ENCODE measurements at places on chromosomes 2 and 18.
A peak's percentile ranks its signal among the peaks of the same experiment; 100 is the strongest.

DNA sequence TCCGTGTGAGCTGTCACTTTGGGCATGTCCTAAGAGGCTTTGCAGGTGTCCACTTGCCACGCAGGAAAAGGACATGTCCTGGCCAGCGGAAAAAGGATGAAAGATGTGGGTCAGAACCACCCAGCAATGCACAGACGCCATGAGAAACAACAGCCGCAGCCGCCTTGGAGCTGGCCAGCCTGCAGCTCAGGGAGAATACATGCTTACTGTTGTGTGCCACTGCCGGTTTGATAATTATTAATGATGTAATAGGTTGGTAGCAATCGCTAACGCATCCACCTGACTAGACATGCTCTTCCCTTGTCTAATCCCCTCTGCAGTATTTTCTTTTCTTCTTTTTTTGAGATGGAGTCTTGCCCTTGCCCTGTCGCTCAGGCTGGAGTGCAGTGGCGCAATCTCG, 221.7 kb downstream of the HAUS1 start:
- DNase-seq, result no peak

GRCh38 chr2:73972846-73973245, 11.9 kb upstream of the TET3 start:
- no peak for DNase-seq

- DNase-seq, result no peak
Measured at GRCh38 chr2:144572977-144573376, 53.1 kb upstream of the ZEB2 start.

GRCh38 chr2:121197369-121198091, 87.5 kb downstream of the TFCP2L1 start:
- DNase-seq, result peak; percentile 68

DNA sequence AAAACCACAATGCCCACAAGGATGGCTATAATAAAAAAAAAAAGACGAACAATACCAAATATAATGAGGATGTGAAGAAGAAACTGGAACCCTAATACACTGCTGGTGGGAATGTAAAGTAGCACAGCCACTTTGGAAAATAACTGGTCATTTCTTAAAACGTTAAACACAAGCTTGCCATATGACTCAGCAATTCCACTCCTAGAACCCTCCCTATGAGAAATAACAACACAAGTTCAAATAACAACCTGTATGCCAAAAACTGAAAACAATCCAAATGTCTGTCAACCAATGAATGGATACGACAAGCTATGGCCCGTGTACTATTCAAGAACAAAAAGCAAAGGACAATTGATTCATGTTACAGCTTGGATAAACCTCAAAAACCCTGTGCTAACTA, 7.0 kb upstream of the ALPK2 start:
- peak; percentile 49 for DNase-seq

DNA sequence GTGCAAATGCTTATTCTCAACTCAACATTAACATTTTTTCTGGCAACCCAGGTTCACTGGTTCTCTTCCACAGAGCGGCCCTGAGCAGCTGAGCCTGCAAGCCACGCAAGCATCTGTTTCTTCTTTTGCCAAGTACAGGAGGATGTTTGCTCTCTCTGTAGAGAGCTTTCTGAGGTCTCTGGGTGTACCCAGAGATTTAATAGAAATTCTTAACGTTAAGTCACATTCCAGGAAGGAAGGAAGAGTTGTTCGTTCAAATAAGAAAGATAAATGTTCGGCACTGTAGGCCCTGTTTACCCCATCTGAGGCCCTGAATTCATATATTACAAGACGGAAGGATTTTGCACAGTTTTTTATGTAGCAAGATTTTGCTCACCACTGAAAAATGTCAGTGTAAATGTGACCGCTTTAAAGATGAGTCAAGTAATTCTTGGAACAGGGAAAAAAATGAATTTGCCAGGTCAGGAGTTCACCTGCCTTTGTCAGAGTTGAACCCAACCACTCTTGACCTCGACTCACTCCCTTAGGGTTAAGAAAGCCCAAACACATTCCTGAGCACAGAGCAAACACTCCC, 30.1 kb downstream of the KCTD18 start:
- no peak for DNase-seq

- no peak for DNase-seq
Measured at GRCh38 chr2:134153294-134153880, 100.5 kb upstream of the MGAT5 start.

DNA sequence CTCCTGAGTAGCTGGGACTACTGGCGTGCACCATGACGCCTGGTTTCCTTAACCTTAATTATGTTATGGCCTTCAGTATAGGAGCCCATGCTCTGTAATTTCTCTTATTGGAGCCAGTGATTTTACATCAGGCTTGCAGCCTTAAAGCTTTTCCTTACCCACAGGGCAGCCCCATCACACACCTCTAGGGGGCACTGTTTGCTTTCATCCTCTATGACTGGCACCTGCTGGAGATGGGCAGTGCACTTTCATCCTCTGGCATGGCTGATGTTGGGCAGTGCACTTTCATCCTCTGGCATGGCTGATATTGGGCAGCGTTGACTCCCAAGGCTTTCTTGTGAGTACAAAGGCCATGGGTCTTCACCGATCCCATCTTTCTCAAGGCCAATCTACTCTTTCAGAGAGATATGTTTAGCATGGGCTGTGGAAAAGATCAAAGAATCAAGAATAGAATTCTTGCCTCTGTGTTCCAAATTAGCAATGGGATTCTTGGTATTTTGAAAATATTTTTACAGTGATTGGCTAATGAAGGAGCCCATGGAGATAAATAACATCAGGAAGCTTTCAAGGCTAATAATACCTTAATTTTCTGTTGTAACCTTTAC, 80.7 kb upstream of the MEX3C start:
- no peak for DNase-seq

GRCh38 chr2:71711133-71711855, 257.9 kb downstream of the DYSF start:
- DNase-seq, result peak; percentile 18

DNA sequence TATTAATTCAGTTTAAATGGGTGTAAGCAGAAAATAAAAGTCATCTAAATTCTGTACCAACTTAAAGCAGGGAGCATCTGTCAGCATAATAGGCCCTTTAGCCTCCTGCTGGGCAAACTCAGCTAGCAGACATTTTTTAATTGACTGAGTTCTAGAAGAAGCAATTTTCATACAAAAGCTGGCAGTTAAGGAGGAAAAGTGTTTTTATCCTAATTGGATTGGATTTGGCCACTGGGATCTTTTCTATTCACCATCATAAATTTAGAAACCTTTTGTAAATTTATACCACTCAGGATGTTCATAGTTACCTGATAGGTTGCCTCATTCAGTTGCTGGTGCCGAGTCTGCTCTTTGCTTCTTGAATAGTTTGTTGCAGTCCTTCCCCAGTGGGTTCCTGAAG, 262.7 kb upstream of the FSIP2 start:
- no peak for DNase-seq

GRCh38 chr2:45477546-45477945, 133.5 kb downstream of the SRBD1 start:
- no peak for DNase-seq

- DNase-seq, result peak; percentile 89
Measured at GRCh38 chr2:218710687-218711549, at the start of gene TTLL4. Gene TTLL4 (plus strand): TSS chr2:218710835. CDS start chr2:218737677, 26,842 bp downstream.

- no peak for DNase-seq
Measured at GRCh38 chr2:227739351-227739750, 6.3 kb upstream of the SCYGR8 start.

DNA sequence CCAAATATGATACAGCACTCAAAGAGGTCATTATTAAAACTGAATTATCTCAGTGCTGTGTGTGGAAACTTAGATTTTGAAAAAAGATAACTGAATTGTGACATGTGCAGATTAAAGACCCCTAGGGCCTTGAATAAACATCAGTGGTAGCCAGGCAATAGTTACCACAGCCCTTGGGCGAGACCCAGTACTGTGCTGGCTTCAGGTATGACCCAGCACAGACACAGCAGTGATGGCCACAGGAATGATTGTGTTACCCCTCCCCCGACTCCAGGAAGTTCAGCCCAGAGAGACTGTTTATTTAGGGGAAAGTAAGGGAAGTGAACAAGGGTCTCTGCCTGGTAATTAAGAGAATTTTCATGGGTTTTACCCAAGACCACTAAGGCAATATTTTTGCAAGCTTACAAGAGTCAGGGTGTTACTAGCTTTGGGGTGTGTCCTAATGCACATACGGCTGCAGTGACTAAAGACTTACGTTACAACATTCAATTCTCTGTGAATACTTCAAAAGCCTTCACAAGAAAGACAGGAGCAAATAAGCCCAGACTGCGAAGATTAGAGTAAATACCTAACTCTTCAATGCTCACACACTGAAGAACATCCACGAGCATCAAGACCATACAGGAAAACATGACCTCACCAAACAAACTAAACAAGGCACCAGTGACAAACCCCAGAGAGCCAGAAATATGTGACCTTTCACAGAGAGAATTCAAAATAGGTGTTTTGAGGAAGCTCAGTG, 28.2 kb upstream of the ITGAV start:
- no peak for DNase-seq

GRCh38 chr2:239674101-239674980, 273.5 kb upstream of the HDAC4 start:
- DNase-seq, result peak; percentile 30

GRCh38 chr18:67954594-67954993, 438.1 kb upstream of the DSEL start:
- no peak for DNase-seq

DNA sequence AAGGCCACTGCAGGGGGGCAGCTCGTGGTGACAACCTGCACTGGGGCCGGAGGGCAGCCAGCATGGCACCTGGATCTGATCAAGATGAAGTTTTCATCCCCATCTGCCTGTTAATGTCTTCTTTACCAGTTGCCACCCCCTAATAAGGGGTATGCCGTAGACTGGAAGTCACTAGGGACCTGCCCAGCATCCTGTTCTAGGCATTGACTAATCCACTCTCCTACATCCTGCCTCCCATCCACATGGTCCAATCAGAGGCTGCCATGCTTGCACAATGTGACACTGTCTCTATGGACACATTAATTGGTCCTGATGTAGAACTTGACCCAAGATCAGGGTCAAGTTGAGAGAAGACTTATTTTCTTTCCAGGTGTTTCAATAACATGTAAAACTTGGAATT, 95.1 kb upstream of the LCLAT1 start:
- no peak for DNase-seq

- no peak for DNase-seq
Measured at GRCh38 chr2:167826906-167827305, 420.5 kb downstream of the STK39 start.

- peak; percentile 11 for DNase-seq
Measured at GRCh38 chr18:23779696-23780303, 90.5 kb downstream of the LAMA3 start.

DNA sequence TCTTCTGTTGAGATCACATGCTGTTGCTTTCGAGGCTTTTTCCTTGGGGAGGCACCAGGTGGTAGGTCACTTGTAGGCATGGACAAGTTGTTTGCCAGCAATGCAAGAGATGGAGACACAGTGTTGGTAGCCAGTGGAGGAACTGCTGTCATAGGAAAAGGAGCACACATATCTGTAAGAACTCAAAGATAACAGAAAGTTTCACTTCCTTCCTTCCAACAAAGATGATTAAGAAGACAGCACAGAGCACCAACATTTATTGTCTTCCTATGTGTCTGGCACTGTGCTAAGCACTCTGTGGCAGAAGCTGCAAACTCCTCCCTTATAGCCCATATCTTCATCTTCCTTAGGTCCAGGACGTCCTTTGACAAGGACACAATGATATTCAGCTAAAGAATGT, 64.5 kb upstream of the AMMECR1L start:
- peak; percentile 3 for DNase-seq

- no peak for DNase-seq
Measured at GRCh38 chr2:95044601-95045000, 19.1 kb downstream of the MAL start.

- peak; percentile 36 for DNase-seq
Measured at GRCh38 chr2:129909651-129910418, 69.6 kb upstream of the RAB6C start.

DNA sequence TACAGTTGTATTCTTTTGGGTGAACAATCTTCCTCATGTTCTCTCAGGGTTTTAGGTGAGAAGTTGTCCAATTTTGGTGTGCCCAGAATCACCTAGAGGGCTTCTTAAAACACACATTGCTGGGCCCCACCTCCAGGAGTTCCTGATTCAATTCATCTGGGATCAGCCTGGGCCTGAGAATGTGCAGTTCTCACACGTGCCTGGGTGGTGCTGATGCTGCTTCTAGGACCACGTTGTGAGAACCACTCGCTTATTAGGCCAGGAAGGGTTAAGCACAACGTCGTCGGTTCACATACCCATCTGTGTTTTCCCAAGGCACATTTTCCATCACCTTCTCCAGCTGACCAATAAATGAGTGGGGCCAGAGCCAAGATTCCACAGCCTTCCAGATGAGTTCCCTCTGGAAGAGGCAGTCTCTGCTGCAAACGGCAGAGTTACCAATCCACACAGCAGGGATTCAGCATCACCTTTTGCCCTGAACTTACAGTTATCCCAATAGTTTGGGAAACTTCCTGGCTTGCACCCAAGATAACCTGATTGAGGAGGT, 277.7 kb upstream of the HNRNPA3 start:
- no peak for DNase-seq

DNA sequence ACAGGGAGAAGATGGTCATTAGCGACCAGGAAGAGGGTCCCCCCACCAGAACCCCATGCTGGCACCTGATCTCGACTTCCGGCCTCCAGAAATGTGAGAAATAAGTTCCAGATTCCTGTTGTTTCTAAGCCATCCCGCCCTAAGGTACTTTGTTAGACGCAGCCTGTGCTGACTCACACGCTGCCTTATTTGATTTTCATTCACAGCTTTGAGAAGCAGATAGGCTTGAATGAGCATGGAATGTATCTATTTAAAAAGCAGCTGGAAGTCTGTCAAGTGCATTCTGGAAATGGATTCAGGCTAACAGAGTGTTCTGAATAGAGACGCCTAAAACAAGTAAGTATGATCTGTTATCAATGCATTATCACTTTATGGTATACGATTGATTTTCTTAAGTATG, 8.3 kb upstream of the IL1R2 start:
- DNase-seq, result peak; percentile 13

GRCh38 chr18:67896451-67896850, 379.9 kb upstream of the DSEL start:
- DNase-seq, result no peak

GRCh38 chr2:109422071-109422757, 191.6 kb downstream of the SEPTIN10 start:
- no peak for DNase-seq

DNA sequence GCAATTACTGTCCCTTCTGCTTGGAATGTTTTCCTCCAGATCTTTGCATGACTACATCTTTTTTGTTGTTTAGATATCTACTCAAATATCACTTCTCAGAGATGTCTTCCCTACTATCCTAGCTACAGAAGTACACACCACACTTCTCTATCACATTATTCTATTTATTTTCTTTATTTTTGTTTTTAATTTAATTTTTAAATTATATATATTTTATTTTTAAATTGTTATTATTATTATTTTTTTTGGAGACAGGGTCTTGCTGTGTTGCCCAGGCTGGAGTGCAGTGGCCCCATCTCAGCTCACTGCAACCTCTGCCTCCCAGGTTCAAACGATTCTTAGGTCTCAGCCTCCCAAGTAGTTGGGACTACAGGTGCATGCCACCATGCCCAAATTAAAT, 106.7 kb downstream of the TAF4B start:
- no peak for DNase-seq
